ENCODE measurements at places on chromosomes 4 and X.
A peak's percentile ranks its signal among the peaks of the same experiment; 100 is the strongest.

GRCh38 chr4:112312610-112313239, 15.6 kb downstream of the ALPK1 start:
- DNase-seq = no peak

GRCh38 chrX:49809891-49810632, 19.0 kb upstream of the PAGE4 start:
- DNase-seq = no peak

DNA sequence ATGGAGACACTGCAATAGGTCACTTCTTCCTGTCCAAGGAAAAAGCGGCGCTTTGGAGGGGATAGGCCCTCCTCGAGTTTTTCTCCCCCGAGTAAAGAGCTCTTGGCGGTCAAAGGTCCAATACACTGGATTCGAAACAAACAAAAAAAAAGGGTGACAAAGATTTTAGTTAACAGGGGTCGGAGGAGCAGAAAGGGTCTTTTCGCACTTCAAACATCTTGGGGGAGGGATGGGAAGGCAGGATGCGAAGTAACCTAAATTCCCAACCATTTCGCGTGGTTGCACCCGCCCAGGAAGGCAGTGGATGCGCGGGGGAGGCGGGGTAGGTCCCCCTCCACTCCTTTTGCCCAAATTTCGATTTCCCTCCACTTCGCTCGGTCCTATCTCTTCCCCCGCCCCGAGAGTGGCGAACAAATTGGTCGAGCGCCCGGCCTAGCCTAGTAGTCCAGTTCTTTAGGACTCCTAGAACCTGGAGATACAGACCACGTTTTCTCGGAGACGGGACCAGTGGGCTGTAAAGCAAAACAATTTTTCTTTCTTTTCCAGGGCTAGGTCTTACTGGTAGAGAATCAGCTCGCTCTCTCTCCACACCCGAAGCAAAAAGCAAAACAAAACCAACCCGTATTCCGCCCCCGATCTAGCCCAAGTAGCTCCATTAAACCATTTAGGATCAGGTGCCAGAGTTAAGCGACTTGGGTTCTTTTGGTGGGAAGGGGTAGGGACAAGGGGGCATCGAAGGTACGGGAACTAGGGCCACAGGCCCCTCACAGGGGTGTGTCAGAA, 2.0 kb upstream of the STAG2 start:
- DNase-seq = peak; percentile 41

- no peak for DNase-seq
These were observed 62.9 kb downstream of the MID1IP1 start for GRCh38 chrX:38864165-38864564.

DNA sequence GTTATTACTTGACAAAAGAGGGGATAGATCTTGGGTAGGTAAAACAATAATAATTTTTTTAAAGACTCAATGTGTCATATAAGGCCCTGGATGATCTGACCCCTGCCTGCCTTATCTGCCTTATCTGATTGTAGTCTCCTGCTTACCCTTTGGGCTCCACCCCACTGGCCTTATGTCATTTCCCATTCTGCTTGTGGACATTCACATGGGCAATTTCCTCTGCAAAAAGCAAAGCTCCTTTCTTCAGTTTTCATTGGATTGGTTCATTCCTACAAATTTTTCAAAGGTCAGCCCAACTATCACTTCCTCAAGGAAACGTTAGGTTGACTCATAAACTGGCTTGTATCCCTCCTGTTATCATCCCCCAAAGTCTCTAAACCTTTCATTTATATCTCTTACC, 15.7 kb upstream of the TET2 start:
- DNase-seq = no peak

DNA sequence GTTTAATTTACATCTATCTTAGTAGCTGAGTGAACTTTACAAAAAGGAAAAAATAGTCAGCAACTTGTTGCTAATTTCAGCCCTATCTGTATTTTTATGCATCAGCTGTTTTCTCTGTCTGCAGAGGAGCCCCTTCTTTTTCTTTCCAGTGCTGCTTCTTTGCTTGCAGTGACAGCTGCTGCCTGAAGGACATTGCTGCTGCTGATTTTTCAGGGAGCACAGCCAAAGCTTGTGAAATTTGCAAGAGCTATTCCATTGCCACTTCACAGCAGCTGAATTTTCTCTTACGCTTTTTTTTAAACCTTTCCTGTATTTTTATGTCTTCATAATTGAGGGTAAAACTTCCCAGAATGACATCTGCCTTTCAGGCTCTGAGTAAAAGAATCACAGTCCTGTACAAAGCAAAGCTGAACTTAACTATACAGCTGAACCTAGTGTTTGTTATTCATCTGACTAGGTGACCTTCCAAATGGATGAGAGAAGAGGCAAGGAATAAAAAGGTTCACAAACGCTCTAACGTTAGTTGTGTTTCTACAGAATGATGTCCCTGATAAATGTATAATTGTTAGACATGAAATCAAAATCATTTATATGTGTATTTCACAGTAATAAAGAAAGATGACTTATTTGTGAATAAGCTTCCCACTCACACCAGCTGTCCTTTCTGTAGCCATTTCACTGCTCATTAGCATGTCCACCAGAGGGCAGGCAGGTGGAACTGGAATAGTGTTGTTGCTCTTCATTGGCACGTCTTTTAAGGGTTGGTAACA, 541.4 kb downstream of the ADGRL3 start:
- peak; percentile 55 for DNase-seq

- no peak for DNase-seq
These were observed 28.6 kb downstream of the MND1 start for GRCh38 chr4:153372967-153373562.

DNA sequence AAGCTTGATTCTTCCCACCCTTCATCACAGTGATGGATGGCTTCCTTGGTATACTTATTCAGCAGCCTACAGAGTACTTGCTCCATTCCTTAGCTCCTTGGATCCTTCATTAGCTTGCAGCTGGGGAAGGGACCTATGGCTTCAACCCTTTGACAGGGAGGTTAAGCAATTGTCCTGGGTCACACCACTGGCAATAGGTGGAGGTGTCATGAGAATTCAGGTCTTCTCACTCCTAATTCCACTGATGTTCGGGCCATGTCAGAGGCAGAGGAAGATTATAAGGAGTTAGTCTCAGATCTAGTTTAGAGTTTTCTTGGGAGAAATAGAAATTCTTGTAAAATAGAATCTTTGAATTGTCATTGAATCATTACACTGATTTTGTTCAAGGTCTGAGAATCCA, 24.5 kb downstream of the EREG start:
- no peak for DNase-seq

DNA sequence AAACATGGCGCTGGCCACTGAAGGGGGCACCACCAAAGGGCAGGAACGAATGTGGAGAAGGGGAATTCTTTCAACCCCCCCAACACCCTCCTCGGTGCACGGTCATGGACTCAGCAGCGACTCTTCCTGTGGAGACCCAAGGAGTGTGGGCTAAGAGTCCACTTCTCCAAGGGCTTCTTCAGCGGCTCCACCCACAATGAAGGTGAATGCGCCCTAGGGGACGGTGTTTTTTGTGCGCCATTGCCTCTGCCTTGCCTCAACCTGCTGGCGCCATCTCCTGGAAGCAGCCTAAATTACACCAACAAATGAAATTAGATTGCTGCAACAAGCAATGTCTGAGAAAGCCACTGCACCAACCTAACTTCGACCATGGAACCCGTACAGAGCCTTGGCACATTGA, 169.2 kb upstream of the MAGEB18 start:
- DNase-seq = no peak

DNA sequence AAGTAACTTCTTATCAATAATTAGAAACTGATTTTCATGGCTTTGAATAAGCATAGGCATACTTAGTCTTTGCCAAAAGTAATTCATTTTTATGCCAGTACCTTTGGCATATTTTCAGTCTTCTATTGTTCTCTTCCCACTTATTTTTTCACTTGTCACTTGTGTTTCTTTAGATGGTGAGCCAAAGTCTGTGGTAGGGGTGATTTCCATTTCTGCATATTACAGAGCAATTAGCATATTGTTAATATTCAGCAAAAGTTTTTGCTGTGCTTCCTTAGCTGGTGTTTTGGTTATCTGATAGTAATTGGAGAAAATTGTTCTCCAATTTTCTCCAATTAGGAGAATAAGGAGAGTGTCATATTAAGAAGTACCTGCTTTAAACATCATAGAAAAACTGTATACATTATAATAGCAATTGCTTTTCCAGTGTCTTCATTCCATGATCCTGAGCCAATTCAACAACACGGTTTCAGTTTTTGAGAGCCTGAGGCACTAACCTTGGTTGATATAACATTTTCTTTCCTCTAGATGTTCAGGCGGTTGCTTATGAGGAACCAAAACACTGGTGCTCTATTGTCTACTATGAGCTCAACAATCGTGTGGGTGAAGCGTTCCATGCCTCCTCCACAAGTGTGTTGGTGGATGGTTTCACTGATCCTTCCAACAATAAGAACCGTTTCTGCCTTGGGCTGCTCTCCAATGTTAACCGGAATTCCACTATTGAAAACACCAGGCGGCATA, 64.7 kb downstream of the SMAD1 start:
- DNase-seq = no peak

DNA sequence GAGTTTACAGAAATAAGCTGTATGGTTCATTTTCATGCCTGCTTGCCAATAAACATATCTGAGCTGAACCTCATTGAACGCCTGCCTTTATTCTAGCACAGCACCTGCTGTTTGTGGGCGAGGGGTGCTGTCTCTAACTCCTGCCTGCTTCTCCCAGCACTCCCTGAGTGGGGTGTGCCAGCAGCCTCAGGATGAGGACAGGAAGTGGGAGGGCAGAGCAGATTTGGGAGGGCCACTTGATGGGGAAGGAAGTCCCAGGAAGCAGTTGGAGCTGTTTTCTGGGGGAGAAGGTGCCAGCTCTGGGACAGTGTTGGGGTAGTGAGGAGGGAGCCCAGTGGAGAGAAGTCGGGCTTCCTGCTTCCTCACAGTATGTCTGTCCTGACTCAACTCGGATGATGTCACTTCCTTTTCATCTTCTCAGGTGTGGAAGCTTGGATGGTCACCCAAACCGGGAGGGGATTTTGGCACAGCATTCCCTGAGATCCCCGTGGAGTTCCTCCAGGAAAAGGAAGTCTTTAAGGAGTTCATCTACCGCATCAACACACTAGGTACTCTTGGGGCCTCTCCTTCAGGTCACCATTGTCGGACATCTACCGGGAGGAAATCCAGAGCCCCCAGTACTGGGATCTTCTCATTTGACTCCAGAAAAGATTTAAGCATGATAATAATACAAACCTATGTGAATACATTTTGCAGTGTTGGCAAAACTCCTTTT, 29.0 kb upstream of the MSANTD1 start:
- DNase-seq = no peak

DNA sequence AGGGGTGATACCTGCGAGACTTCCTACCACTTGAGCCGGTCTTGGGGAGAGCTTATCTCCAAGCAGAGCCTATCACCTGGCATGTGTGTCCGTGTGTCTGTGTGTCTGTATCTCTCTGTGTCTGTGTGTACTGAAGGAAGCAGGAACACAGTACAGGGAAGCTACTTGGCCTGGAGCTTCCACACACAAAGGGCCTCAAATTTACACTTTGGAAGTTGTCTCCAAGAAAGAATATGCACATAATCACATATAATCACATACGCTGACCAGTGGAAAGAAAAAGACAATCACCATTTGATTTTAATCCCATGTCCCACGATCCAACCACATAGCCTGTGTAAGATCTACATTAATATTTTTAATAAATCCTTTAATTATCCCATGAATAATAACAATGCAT, 13.2 kb upstream of the NKX6-1 start:
- no peak for DNase-seq

GRCh38 chr4:93865650-93866049, 37.1 kb downstream of the ATOH1 start:
- no peak for DNase-seq

DNA sequence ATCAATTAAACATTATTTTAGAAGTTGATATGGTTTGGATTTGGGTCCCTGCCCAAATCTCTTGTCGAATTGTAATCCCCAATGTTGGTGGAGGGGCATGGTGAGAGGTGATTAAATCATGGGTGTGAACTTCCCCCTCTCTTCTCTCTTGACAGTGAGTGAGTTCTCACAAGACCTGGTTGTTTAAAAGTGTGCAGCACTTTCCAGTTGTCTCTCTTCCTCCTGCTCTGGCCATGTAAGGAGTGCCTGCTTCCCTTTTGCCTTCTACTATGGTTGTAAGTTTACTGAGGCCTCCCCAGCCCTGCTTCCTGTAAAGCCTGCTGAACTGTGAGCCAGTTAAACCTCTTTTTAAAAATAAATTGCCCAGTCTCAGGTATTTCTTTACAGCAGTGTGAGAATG, 141.4 kb downstream of the GALNTL6 start:
- DNase-seq = no peak

- no peak for DNase-seq
These were observed 47.0 kb downstream of the SPRY1 start for GRCh38 chr4:123443401-123444289.

DNA sequence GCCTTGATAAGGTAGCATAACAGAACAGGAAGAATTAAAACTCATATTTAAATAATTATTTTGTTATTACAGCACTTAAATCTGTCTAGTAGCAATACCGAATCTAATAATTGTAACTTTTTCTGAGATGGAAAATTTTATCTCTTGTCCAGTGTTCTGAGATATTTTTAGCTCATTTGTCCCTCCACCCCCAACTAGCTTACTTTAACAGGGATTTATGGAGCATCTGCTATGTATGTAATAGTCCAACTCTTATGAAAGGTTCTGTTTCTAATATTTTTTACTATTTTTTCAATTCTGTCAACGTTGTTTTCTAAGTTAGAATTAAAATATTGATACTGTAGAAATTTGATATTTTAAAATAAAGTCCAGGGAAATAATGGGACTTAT, 38.2 kb upstream of the NUDT6 start:
- DNase-seq = no peak

GRCh38 chr4:76487621-76488020, 52.6 kb downstream of the SHROOM3 start:
- DNase-seq = no peak

GRCh38 chr4:39025552-39026085, 6.6 kb downstream of the TMEM156 start:
- no peak for DNase-seq

DNA sequence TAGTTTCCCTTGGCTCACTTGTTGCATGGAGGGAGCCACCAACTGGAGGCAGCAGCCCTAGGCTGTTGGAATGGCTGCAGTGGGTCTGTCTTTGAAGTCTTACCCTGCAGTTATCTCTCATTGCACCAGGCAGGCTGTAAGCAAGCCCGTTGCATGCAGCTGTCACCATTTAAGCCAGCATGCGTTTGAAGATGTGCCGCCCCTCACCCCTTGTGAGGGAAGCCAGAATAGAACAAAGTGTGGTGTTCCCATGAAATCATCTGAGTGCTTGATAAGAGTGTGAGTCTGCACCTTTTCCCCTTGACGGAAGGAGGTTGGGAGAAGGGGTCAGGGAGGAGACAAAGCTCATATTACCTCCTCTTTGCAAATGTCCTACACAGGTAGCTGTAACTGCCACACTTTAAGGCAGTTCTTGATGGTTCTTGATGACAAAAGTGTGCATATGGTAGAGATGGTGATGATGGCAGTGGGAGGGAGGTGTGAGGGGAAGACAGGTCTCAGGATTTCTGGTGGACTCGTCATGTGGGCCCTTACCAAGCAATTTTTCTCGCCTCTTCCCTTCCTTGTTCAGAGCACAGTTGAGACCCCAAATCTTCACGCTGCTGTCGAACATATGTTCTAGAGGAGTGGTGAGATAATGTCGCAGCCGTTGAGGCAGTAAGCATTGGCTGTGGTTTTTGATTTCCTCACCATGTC, 191.4 kb upstream of the LEF1 start:
- DNase-seq = no peak

GRCh38 chr4:8293131-8293975, 23.8 kb downstream of the HTRA3 start:
- peak; percentile 21 for DNase-seq

Data from left hindlimb (tissue), 1 donor.